ENCODE measurements at places on chromosomes 11 and 22.

GRCh38 chr11:102781676-102782075 is 1.2 kb upstream of the MMP10 start:
- DNase-seq: no peak

- no peak for DNase-seq
Measured at GRCh38 chr11:112017538-112017937, 7.7 kb upstream of the DLAT start.

DNA sequence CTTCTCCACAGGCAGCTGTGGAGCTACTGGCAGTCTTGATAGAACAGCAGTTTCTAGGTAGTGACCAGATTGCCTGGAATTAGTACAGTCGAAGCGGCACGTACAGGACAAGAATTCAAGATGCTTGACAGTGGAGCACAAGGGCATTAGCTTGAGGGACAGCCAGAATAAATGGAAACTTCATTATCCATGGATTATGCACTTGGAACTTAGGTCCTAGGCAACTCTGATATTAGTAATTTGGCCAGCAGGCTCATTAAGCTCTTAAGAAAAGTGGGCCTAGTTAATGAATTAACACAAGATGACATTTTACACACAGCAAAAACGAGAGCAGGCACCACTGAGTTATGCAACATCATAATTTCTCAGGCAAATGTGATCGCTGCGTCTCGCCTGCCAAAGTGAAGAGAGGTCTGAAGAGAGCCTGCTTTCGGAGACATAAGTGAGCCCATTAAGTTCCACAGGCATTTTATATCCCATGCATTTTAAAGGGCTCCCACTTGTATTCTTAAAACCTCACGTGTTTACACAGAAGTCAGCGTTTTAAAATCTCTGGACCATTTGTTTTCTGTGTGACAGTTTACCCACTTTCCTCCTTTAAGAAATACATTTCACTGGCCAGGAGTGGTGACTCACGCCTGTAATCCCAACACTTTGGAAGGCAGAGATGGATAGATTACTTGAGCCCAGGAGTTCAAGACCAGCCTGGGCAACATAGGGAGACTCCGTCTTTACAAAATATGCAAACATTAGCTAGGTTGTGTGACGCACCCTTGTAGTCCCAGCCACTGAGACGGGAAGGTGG is 66.2 kb downstream of the COMMD9 start:
- DNase-seq: no peak

DNA sequence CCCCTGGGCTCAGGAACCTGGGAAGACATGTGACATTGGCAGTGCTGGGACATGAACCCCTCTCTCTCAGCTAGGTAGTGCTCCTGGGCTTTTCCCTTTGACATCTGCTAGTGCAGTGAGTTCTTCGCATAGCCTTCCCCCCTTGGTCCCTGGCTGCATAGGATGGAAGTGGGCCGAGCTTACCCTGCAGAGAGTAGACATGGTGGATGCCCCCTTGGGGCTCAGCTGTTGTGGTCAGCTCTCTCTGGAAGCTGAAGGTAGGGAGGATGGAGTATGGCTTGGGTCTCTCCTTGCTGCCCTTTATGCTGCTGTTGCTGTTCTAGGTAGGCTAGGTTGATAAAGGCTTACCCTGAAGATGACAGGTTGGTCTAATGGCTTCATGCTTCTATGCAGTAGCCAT is 92.1 kb downstream of the ZBTB16 start:
- no peak for DNase-seq

DNA sequence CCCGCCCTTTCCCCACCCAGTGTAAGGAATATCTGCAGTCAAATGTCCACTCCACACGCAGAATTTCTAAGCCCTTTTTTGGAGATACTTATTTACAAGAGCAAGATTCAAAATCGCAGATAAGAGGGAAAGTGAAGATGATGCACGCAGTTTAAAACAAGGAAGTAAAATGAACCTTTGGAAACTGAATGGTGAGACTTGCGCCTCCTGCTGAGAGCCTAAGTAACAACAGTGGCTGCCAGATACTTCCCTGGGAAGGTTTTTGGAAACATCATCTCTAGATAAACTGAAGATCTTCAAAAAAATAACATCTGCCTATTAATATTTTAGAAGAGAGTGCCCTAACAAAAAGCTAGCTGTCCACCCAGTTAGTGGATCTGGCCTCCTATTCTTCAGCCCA is 963.1 kb upstream of the FAT3 start:
- no peak for DNase-seq

DNA sequence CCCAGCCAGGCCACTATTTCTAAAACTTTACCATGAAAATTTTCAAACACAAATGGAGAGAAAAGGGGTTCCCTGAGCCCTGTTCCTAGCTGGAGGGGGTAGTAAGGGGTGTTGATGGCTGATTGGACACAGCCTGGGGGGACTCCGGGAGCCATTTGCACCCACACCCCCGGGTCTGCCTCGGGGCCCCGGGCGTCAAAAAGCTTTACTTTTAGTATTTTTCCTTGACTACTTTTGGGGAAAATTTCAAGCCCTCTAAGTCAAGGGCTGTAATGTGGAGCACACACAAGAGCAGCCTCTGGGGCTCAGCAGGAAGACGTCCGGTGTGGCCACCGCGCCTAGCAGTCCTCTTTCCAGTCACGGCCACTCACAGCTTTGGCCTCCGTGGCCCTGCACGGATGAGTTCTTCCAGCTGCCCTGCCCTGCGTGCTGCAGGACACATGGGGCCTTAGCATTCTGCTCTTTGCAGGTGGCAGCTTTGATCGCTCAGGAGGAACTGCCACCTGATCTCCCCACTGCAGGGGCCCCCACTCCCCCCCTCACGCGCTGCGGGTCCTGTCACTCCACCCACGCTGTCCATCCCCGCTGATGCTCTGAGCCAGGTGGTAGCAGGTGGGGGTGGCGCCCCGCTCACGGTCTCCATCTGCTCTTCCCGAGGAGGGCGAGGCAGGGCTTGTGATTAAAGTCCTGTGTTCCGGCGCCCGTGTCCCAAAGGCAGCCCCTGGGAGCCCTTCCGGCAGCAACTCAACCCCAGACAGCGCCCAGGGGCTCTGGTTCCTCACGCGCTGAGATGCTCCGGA is 14.4 kb downstream of the RNH1 start:
- DNase-seq: no peak

- DNase-seq: no peak
Measured at GRCh38 chr22:30240541-30241417, 5.8 kb downstream of the LIF start.

DNA sequence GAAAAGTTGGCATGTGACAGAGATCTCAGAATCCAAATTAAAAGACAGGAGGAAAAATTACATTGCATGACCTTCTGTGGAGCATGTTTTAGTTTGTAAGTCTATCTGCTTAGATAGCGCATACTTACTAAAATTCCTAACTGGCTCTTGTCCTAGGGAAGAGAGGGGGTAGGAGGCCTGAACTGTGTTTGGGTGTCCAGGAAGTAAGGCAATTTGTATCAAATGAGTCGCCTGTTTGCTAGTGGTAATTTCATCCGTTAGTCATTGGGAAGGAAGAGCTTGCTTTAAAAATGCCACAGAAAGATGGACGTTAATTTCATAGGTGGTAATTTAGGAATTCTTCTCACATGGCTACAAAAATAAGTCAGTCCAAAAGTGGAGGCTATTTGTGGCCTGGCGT is 18.5 kb downstream of the GRK3 start:
- no peak for DNase-seq

DNA sequence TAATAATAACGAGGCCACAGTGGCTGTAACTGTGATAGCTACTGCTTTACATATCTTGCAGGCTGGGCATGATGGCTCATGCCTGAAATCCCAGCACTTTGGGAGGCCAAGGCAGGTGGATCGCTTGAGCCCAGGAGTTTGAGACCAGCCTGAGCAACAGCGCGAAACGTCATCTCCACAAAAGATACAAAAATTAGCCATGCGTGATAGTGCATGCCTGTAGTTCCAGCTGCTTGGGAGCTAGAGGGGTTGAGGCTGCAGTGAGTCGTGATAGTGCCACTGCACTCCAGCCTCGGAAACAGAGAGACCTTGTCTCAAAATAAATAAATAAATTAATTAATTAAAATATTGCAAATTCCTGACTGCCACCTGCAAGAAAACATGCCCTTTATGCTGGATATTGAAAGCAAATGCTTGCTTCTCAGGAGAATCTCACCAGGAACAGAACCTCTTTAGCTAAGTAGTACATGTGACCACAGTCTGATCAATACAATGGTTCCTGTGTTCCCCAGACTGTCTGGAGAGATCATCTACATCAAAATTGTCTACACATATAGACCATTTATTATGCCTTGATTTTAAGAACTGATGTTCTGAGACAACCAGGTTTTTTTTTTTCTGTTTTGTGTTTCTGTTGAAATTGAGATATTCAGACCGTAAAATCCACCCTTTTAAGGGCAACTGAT is 6.3 kb downstream of the ZBTB3 start:
- DNase-seq: no peak

- peak; percentile 51 for DNase-seq
Measured at GRCh38 chr11:128290106-128290840, 297.1 kb downstream of the ETS1 start.

- DNase-seq: no peak
Measured at GRCh38 chr11:134562196-134562595, 150.2 kb upstream of the B3GAT1 start.

DNA sequence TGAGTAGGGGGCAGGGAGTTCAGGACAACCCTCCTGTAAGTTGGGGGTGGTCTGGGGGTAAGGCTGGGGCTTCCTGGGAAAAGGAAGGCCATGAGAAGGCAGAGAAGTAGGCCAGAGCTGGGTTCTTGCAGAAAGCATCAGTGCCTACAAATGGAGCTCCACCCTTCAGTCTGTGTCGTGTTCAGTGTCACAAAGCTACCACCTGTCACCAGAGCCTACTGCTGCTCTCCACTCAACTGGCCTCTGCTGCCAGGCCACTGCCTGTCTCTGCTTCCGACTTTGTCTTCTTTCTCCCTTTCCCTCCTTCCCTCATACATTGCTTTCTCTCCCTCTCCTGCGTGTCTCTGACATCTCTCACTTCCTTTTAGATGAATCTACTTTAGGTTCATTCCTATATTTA is 3.4 kb upstream of the WBP2NL start:
- no peak for DNase-seq

DNA sequence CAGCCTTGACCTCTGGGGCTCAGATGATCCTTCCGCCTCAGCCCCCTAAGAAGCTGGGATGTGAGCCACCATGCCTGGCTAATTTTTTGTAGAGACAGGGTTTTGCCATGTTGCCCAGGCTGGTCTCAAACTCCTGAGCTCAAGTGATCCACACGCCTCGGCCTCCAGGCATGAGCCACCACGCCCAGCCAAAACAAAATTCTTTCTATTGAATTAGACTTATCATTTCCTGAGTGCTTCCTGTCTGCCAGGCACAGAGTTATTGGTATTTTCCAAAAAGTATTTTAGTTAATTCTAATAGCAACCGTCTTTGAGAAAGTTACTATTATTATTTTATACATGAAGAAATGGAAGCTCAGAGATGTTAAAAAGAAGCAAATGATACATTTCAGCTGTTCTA is 61.4 kb upstream of the LMO2 start:
- DNase-seq: no peak

DNA sequence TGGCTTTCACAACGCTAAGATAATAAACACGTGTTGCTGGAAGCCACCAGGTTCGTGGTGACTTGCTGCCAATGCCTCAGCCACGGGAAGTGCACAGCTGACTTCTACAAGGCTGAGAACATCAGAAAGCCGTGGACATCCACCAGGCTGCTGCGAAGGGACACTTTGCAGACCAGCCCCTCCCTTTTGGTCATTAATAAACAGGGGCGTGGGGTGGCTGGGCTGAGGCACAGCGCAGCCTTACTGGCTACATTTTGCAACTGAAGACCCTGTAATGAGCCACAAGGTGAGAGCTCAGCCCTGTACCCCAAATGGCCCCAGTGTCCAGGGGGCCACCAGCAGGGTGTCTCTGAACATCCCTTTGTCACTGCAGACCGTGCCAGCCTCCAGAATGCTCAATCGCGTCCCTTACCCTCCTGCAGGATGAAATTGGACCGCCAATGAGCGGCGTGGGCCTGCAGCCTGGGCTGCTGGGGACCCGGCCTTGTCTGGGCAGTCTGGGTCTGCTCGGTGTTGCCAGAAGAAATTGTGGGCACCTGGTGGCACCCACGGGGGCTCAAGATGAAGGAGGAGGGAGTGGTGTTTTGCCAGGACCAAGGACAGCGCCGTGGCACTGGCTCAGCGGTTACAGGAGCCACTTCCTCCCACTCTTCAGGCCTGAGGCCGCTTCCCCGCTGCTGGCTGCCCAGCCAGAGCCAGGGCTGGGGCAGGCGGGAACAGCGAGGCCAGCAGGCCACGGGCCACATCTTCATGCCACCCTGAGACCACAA is 181.9 kb downstream of the CTTN start:
- no peak for DNase-seq

DNA sequence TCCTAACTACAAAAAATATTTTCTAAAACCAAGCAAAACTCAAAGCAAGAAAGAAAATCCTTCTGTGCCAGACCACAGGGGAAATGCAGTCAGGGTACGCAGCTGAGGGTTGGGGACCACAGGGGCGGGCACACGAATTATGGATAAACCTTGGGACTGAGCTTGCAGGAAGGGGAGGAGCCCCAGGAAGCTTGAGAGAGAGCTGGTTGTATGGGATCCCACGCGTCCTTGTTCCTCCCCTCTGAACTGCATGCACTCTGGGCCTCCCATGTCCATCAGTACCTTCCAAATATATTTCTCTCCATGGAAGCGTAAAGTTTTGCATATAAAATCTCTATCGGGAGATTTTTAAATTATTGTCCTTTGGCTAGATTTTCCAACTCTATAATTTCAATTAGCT is 673.4 kb downstream of the TBC1D22A start:
- DNase-seq: no peak

GRCh38 chr11:103007521-103007920 is 52.0 kb upstream of the MMP13 start:
- DNase-seq: no peak

DNA sequence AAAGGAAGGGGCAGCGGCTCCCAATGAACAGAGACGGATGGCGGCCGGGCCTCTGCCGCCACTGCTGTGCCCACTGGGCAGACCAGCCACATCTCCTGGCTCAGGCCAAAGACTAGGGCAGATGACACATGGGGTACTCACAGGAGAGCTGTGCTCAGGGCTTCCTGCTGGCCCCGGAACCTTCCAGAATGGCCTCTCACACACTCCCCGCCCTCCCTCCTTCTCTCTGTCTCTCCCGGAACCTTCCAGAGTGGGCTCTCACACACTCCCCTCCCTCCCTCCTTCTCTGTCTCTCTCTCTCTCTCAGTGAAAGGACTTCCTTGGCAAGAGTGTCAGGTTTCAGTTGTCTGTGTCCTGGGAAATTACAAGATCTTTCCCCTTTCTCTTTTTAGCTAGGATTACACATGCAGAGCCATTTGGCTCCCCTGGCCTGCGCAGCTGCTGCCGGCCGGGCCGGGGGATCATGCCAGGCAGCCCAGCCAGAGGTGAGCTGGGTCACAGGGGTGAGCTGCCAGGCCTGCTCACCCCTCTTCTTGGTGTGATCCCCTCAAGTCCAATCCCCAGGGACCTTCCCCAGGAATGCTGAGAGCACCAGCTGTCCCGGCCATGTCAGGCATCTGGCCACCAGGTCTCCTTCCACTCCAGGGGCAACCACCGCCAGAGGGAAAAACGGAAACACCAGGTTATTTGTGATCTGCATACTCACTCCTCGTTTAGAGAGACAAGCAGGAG is 45.3 kb upstream of the ADA2 start:
- no peak for DNase-seq
